ENCODE measurements at places on chromosomes 11 and 22.

- no peak for DNase-seq
Observed at GRCh38 chr11:117597071-117597470, 199.9 kb downstream of the DSCAML1 start.

DNA sequence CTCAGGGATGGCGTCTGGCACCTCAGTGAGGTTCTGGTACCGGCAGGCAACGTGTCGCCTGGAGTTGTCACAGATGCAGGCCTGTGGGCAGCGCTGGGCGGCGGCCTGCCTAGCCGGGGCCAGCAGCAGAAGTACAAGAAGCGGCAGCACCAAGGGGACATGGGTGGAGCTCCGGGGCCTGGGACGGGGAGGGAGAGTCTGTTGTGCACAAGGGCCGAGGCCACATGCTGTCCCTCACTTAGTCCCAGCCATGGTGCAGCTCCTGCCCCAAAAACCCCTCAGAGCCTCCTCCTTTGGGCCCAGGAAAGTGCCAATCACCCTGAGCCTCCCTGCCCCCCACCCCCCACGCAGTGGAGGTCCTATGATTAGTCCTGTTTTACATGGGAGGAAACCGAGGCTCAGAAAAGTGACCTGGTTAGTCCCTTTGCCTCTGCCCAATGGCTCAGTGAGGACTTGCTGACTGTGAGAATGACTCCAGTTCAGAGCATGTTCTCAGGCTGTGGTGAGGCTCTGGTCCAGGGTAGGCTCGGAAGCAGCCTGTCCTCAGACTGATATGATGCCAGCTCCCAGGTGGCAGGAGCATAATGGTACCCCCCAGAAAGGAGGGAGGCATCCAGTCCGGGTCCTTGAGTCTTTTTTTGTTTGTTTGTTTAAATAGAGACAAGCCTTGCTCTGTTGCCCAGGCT lies 1.1 kb downstream of the CHADL start:
- no peak for DNase-seq

DNA sequence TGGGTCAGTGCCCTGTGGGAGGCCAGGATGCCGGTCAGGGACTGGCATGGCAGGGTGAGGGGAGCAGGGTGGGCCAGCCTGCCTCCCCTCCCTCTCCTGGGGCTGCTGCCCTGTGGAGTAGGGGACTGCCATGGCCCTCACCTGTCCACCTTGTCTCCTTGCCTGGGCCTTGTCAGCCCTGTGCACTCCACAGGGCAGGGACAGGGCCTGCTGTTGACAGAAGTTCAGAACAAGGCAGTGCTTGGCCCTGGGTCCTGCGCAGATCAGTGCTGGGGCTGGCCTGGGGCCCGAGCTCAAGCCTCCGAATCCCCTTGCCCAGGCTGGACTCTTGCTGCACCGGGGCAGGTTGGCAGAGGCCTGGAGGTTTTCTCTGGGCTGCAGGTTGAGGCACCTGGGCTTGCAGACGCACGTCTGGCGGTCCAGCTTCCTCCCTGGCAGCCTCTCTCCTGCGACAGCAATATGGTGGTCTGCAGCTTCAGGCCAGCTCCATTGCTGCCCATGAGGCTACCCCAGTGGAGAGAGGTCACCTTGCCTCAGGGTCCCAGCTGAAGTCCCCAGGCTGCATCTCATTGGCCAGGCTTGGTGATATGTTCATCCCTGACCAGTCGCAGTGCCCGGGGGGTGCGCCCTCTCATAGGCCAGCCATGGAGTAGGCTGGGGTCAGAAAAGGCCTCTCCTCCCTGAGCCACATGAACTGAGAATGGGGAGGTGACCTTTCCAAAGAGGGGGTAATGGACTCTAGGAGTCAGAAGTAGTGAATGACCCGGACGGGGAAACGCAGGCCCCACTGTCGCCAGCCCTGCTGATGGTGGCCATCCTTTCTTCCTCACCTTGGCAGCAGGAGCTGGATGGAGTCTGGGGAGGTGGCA lies 21.5 kb upstream of the CHKA start:
- DNase-seq: no peak

GRCh38 chr11:3109921-3110706 lies 52.9 kb upstream of the CARS1 start:
- no peak for DNase-seq

- no peak for DNase-seq
Observed at GRCh38 chr22:43060183-43060582, 29.0 kb downstream of the TTLL1 start.

DNA sequence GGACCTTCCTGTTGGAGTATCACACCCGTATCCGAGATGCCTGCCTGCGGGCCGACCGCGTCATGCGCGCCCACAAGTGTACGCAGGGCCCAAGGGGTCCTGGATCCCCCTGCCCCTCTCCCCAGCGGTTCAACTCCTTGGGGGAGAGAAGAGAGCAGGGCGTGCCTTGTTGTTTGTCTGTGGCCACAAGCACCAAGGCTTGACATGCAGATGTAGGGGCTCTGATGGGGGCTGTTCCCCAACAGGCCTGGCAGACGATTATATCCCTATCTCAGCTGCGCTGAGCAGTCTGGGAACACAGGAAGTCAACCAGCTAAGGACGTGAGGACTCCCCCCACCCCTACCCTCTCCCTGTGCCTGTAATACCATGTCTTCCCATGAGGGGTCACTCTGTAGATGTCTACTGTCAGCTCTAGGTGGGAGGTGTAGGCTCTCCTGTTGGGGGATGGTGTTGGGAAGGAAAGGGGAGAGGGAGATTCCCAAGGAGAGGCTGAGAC lies 6.8 kb downstream of the CFL1 start:
- no peak for DNase-seq

GRCh38 chr22:50582493-50583293 lies at the start of gene CHKB:
Gene CHKB, minus strand, starts transcription at chr22:50582849. Its CDS starts 68 bp downstream, at chr22:50582781.
- peak; percentile 94 for DNase-seq

DNA sequence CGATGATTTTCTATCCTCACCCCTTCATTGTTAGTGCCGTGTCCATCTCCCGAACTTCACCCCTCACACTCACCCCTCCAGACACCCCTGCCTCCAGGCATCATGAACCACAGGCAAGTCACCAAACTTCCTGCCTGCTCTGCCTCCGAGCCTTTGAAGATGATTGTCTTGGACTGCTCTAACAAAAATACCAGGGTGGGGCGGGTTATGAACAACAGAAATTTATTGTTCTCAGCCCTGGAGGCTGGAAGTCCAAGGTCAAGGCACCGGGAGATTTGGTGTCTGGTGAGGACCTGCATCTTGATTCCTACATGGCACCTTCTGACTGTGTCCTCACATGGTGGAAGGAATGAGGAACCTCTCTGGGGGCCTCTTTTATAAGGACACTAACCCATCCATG lies 1508.3 kb downstream of the TBC1D22A start:
- no peak for DNase-seq

GRCh38 chr22:24402460-24403192 lies 24.8 kb upstream of the ADORA2A start:
- no peak for DNase-seq

- DNase-seq: no peak
Observed at GRCh38 chr11:66996609-66997273, 21.6 kb downstream of the C11orf86 start.

GRCh38 chr11:72075109-72075508 lies 5.2 kb downstream of the NUMA1 start:
- DNase-seq: no peak

DNA sequence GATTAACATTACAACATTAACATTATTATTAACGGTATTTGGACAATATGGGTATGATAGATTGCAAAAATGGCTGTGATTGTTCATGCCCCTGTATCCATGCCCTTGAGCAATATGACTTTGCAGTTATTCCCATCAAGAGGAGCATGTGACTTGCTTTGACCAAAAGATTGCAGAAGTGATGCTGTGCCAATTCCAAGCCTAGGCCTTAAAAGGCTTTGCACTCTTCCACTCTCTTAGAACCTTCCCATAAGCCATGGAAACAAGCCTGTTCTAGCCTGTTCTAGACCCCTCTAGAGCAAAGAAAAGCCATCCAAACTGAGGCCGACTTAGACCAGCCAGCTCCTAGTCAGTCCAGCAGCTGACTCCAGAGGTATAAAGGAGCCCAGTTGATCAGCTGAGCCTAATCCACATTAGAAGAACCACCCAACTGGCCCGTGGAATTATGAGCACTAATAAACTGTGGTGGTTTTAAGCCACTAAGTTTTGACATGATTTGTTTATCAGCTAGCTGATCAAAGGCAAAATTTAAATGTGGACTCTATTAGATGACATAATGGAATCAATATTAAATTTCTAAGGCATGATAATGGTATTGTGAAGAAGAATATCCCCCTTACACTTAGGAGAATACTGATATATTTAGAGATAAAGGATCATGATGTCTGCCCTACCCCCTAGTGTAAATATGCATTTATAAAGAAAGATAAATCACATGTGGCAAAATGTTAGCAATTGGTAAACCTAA lies 28.6 kb downstream of the RAB30 start:
- DNase-seq: no peak

- DNase-seq: no peak
Observed at GRCh38 chr22:17268501-17269223, 49.4 kb upstream of the ADA2 start.

- DNase-seq: no peak
Observed at GRCh38 chr11:11427542-11427941, 74.5 kb upstream of the CSNK2A3 start.

DNA sequence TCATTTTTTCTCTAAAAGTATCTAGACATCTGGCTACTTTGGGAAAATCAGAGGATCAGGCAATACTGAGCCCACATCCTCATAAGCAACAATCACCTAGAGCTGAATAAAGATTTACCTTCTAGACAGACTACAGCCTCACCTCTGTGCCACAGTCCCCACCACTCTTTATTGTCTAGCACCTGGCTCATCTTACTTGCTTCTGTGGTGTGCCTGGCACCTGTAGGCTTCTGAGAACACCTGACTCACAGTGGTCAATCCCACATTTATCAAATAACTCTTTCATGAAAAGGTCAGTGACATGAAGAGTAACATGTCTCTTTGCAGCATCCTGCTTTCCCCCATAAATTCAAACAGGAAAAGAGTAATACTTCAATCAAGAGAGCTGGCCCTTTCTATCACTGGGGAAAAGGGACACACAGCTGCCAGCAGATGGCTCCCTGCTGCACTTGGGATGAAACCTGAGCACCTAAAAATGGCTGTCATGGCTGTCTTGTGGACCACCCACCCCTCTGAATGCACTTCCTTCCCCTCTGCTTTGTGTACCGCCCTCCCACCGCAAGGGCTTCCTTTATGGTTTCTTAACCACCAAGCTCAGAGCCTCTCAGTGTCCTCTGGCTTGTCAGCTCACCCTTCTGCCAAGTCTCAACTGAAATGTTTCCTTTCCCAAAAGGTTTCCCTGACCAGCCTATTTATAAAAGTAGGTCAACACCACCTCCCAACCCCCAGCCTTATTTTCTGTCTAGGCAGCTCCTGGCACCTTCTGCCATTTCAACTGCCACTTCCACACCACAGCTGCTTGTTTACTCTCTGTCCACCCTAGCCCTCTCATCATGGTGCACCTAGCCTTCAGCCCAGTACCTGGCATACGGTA lies 9.3 kb downstream of the TFIP11 start:
- DNase-seq: no peak

- DNase-seq: no peak
Observed at GRCh38 chr11:64585150-64585549, 5.9 kb upstream of the SLC22A12 start.

GRCh38 chr11:22711880-22712279 lies 45.5 kb downstream of the GAS2 start:
- DNase-seq: no peak

- no peak for DNase-seq
Observed at GRCh38 chr11:73270855-73271477, 1.2 kb upstream of the P2RY6 start.

DNA sequence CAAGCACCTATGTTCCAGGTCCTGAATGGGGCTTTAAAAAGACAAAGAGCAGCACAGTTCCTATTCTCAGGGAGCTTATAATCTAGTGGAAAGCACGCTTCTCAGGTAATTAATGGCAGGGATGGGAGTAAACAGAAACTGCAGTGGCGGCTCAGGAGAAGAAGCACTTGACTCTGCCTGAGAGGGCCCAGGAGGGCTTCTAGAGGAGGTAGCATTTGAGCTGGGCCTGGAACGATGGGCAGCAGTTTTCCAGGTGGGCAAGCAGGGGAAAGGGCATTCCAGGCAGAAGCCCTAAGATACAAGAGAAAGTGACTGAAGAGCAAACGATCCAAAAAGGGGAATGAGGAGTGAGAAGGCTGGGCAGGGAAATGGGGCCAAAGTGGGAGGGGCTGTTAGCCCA lies 37.1 kb upstream of the CHST1 start:
- no peak for DNase-seq

- DNase-seq: no peak
Observed at GRCh38 chr22:42313804-42314581, 43.5 kb upstream of the TCF20 start.

GRCh38 chr22:50683994-50684371 lies 11.4 kb downstream of the SHANK3 start:
- DNase-seq: no peak

- no peak for DNase-seq
Observed at GRCh38 chr11:7281079-7281478, 29.4 kb downstream of the SYT9 start.

DNA sequence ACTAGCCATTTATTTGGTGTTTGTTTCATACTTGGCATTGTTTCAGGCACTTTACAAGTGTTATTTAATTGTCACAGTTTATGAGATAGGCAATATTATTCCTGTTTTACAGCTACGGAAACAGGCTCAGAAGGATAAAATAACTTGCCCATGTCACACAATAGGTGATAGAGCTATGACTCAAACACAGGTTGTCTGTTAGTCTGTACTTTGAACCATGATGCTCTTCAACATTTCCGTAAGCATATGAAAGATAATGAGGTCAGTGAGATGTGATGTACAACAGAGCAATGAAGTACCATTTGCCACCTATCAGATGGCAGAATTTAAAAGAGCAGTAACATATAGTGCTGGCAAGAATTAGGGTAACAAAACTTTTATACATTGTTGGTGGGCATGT lies 15.3 kb downstream of the TUG1 start:
- no peak for DNase-seq

- no peak for DNase-seq
Observed at GRCh38 chr11:125591649-125592304, 875 bp upstream of the STT3A start.

Data from stimulated activated CD8-positive, alpha-beta memory T cell treated with anti-CD3 and anti-CD28 coated beads, Interleukin-4, amount 100 ng/mL, for 4 hours (primary cell).